NB4 (cell line): ENCODE measurements at places on chromosomes 5 and 9.

DNA sequence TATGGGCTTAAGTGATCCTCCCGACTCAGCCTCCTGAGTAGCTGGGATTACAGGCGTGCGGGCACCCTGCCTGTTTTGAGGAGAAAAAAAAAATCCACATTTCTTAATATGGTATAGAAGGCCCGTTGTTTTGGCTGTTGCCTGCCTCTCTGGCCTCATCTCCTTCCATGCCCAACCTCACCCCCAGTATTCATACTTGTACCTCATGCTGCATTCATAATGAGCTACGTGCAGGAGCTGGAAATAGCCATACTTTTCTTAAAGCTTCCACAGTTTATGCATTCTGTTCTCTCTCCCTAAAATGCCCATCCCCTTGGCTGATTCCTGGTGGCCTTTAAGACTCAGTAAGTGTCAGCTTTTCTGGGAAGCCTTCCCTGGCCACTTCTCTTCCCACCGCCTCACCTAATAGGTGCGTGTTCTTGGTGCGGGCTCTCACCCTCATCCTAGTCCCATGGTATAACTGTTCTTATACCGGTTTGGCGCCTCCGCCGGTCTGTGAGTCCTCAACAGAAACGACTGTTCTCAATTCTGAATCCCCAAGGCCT lies 2.1 kb upstream of the TPM2 start:
- no peak for DNase-seq

GRCh38 chr5:34475249-34475966 lies 180.7 kb upstream of the RAI14 start:
- no peak for DNase-seq

GRCh38 chr5:424301-425110 lies 18.5 kb upstream of the EXOC3 start:
- DNase-seq: peak; percentile 70

DNA sequence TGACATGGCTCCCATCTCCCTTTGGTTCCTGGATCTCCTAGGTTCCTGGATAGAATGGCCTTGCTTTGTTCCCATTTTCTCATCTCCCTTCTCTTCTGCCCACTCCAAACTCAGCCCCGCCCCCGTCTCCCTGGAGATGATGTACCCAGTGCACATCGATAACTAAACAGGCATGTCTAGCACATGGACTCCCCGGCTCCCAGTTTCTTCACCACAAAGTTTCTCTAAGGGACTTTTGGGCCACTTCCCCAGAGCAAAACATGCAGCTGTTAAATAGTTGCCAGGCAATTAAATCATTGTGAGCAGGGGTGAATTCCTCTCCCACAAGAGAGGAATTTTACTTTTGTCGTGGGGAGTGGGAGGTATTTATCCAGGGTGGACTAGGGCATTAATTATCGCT lies 259.0 kb downstream of the GADD45G start:
- no peak for DNase-seq

GRCh38 chr5:172361566-172362238 lies 78.1 kb upstream of the UBTD2 start:
- peak; percentile 66 for DNase-seq

DNA sequence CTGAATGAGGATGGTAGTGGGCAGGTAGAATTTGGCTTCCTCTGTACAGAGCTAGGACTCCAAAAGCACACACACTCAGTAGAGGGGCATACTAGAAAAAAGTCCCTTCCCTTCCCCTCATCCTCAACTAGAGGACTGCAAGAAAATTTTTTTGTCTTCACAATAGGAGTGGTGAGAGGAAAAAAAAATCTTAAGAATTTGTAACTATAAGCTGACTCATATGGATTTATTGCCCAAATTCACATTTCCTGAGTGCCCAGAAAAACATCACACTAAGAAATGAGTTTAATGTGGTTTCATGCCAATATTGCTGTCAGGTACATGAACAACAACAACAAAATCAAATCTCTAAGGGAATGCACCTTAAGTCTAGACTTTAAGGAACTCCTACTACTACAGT lies 43.7 kb downstream of the RANBP6 start:
- peak; percentile 28 for DNase-seq

DNA sequence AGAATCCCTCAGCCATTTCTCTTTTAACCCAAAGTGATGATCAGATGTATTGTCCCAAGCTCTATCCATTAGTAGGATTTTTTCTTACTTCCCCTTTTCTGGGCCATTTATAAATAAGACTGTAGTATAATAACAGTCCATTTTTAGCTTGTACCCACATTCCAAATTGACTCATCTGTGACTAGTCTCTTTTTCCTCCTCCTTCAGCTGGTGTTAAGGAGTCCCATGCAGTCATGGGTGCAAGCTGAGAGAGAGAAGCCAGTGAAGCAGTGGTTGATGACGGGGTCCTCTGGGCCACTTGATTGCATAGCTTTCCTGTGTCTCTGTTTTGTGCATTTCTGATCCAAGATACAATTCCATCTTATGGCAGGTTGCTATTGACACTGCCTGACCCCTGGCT lies 476.0 kb upstream of the CD180 start:
- DNase-seq: no peak

GRCh38 chr5:109788596-109788995 lies 98.9 kb downstream of the MAN2A1 start:
- DNase-seq: no peak

- no peak for DNase-seq
Measured at GRCh38 chr5:12616093-12616492, 711.8 kb upstream of the CTNND2 start.

DNA sequence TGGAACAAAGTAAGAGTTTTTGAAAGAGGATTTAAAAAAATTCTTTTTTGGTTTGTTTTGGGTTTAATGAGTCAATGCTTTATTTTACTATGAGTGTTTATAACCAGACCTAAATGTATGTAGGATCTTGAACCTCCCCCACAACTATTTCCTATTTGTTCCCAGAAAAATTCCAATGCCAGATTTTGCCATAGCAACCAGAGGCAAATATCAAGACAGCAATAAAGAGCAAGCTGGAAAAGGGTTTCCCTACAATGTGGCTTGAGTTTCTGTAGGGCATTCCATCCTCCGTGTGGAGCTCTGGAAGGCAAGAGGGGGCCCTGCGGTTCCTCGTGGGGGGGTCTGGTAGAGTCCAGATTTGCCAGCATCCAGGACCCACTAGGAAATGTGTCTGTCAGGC lies 27.8 kb upstream of the GDNF start:
- DNase-seq: no peak
